ENCODE measurements at places on chromosomes 1 and 21. TPM values are rescaled to one million over a fixed set of nuclear protein-coding genes. Genes with fewer than 3 reads are reported as not detected.

The TCHHL1 gene
- not detected for total RNA-seq

The SPRR2F gene
- not detected for total RNA-seq

- no peak for DNase-seq
These were observed 115.8 kb upstream of the PBX1 start for GRCh38 chr1:164443166-164443565.

The C1QTNF12 gene
- total RNA-seq, result 40.0 TPM

DNA sequence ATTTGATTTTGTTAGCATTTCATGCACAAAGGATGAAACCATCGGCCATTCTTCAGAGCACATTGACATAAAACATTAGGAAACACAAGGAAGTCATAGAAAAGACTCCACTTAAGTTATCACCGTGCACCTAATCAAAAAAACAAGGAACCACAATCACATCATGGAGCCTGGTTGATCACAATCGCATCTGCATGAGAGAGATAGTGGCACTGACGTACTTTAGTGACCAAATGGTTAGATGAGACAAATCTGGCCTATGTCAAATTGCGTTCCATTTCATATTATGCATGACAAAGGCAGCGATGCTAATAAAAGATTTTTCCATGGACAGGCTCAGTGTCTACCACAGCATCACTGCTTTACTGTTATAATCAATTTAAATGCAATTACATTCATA is 571.8 kb upstream of the ADGRL2 start:
- DNase-seq, result no peak

DNA sequence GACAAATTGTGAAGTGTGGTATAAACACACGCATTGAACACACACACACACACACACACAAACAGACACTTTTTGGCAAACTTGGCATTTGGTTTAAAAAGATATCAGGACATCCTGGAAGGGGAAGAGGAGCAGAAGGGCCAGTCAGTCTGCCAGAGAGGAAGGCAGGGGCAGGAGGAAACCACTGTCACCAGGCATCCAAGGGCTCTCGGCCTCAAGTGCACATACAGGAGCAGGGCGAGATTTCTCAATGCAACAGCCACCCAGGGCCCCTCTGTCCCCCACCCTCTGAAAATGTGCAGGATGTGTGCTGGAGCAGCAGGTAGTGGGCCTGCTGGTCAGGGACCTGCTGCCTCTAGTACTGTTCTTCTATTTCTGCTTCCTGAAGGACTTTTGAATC is 71.2 kb downstream of the ABCA4 start:
- no peak for DNase-seq

- DNase-seq, result no peak
These were observed at the start of gene CTSS for GRCh38 chr1:150765296-150765976. Gene CTSS, minus strand, starts transcription at chr1:150765778. Its CDS starts 1,015 bp downstream, at chr1:150764763.

GRCh38 chr1:2073382-2074230 is 23.4 kb downstream of the PRKCZ start:
- no peak for DNase-seq

The KCNE2 gene
- not detected for total RNA-seq

The NCAM2 gene
- 2.3 TPM for total RNA-seq

The OR2T33 gene
- total RNA-seq, result not detected

DNA sequence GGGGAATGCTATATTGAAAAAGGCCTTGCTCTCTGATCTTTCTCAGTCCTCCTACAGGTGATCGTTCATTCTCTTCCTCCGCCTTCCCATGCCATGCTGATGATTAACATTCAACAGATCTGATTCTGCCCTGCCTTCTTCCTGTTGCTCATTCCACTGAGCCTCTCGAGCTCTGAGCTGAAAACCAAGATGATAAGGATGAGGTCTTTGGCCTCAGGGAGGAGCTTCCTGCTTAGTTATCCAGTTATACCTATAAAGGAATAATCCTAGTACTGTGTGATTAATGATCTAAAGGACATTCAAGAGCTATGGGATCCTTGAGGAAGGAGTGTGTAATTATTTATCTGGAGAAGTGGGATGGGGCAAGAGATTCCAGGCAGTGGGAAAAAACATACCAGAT is 25.2 kb upstream of the MAP3K7CL start:
- DNase-seq, result no peak
